ENCODE measurements at places on chromosomes 7 and 10.
A peak's percentile ranks its signal among the peaks of the same experiment; 100 is the strongest.

DNA sequence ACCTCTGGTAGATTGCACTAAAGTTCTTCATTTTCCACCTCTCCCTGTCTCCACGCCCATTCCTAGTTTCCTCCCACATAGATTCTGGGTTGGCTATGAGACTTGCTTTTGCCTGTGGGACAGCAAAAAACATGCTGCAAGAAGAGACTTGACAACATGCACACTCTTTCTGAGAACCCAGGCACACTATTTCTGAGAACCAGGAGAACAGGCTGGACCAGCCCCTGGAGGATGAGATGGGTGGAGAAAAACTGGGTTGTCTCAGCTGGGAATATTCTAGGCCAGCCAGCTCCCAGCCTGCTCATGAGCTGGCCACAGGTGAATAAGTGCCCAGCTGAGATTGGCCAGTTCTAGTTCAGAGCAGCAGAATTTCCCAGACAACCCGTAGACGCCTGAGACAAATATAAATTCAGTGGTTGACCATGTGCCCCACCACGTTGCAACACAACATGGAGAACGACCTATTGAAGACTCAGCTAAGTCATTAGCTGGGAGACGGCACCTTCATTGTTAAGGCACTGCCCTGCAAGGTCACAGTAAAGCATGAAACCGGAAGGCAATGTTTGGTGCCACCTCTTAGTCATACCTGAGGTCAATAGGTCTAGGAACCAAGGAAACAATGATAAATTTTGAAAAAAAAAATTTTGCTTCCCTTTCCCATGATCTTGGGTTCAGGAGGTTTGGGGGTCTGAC, 92.7 kb upstream of the AKR1E2 start:
- DNase-seq = no peak

GRCh38 chr10:10873289-10873688, 144.4 kb upstream of the CELF2 start:
- DNase-seq = no peak

GRCh38 chr10:75117995-75118394, 6.5 kb downstream of the SAMD8 start:
- no peak for DNase-seq

- DNase-seq = no peak
Measured at GRCh38 chr7:132739271-132739955, 163.1 kb upstream of the PLXNA4 start.

GRCh38 chr7:105819559-105819958, 56.8 kb downstream of the ATXN7L1 start:
- no peak for DNase-seq

DNA sequence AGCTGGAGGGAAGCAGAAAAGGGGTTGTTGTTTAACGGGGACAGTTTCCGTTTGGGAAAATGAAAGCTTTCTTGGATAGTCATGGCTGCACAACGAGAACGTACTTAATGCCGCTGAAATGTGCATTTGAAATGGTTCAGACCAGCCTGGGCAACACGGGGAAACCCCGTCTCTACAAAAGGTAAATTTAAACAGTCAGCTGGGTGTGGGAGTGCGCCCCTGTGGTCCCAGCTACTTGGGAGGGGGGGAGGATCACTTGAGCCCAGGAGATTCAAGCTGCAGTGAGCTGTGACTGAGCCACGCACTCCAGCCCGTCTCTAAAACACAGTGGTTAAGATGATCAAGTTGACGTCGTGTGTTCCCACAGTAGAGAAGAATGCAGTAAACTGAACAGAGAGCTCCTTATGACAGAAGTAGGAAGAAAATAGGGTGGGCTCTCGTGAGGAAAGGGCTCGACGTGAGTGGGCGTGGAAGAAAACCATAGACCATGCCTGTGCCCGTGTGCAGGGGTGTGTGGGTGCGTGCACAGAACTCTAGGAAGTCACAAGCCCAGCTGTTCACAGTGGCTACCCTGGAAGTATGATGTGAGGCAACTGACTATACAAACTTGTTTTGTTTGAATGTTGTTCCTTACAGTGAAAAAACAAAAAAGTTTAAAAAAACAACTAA, 4.1 kb upstream of the FUOM start:
- DNase-seq = no peak

- DNase-seq = no peak
Measured at GRCh38 chr7:34575006-34575405, 83.0 kb upstream of the NPSR1 start.

DNA sequence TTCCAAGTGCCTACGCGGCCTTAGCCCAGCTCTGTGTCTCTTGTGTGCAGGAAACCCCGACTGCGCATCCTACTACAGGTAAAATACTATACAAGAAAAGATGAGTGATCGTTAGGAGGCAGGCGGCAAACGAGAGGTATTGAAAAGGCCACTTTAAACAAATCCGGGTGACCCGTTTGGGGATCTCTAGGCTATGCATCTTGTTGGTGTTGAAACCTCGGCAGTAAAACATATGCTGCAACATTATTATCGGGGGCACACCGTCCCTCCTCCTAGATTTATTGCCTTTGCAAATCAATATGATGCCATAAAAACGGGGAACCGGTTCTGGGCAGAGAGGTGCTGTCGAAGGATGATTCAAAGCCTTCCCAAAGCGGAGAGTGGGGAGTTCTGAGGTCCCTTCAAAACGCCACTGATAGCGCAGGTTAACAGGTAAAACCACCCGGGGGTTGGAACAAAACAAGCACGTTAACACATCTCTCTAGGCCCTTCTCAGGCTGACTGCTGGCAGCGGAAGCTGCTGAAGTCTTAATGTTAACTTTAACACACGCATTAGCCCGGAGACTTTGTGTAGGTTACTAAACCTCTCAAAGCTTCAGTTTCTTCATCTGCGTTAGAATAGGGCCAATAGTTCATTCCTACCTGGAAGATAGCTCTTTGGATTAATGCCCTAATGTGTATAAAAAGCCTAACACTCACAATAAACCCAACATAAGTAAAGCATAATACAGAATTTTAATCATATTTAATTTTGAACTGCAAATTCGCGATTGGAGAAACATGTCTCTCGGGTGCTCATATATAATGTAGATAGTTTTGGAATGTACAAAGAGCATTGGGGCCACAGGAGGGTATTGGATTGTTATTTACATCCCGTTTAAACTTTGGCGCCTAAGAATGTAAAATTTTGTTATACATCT, 2.6 kb upstream of the TBX20 start:
- no peak for DNase-seq

GRCh38 chr7:50209461-50210135, 94.9 kb upstream of the IKZF1 start:
- no peak for DNase-seq

GRCh38 chr7:40780460-40780859, 645.7 kb downstream of the SUGCT start:
- DNase-seq = no peak

- no peak for DNase-seq
Measured at GRCh38 chr10:110488940-110489339, 8.8 kb upstream of the DUSP5 start.

GRCh38 chr10:106894692-106895091, 269.8 kb downstream of the SORCS1 start:
- no peak for DNase-seq

DNA sequence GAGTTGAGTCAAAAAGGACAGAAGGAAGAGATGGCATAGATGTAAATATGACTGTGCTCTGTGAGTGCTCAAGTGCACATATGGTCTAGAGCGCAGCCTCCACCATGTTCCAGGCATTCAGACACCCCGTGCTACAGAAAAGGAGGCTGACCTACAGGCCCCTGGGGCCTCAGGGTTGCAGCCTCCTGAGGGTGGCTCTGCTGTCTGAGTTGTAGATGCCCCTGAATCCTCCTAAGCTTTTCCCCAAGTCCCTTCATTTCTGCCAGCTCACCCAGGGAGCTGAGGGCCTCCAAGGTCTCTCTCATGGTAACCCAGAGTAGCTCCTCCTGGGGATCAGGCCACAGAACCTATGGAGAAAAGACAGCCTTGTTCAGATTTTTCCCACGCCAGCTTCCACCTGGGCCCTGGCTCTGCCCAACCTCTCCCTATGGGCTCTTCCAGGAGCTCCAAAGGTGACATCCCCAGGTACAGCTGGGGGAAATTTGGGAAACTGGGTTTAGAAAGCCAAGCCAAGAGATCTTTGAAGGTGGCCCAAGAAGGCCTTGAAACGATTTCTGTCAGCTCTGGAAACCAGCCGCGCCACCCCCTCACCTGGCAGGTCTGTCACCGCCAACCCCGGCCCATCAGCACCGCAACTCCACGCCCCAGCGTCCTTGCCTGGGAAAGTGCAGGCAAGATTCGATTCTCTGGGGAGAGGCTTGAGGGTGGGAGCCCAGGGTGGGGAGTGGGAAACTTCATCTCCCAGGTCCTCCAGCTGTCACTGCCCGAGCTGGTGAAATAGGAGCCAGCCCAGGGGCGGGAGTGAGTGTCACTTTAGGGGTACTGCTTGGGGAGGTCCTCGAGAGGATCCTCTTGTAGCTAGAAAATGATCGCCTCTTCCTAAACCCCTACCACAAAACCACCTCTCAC, 2.4 kb downstream of the ZNF467 start:
- DNase-seq = no peak

GRCh38 chr10:109261231-109261630, 662.1 kb downstream of the XPNPEP1 start:
- no peak for DNase-seq

DNA sequence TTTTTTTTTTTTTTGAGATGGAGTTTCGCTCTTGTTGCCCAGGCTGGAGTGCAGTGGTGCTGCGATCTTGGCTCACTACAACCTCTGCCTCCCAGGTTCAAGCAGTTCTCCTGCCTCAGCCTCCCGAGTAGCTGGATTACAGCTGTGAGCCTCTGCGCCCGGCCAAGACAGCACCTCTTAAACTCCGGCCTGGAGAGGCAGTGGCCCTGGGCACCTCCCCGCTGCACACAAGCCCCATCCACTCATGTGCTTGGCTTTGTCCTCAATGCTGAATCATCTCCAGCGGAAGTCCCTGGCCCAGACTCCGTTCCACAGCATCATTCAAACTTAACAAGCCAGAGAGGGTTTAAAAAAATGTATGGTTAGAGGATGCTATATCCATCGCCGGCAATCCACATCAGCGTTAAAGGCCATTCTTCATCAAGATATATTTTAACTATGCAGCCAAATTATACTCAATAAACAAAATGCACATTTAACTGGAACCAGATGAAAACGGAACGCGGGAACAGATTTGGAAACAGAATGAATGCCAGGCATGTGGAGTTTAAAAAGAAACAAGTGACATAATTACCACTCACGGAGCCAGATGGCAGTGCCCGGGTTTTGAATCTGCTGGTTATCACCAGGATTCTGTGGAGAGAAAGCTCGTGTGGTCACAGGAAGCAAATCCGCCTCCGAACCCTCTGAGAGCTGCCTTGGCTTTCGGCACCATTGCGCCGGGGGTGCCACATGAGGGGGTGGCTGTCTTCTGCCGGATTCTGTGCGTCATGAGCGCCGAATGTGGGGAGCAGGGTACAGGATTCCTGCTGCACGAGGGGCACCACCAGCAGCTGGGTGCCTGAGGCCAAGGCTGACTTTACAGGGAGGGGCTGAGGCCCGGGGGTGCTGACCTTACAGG, 45.6 kb upstream of the CFAP46 start:
- DNase-seq = no peak

DNA sequence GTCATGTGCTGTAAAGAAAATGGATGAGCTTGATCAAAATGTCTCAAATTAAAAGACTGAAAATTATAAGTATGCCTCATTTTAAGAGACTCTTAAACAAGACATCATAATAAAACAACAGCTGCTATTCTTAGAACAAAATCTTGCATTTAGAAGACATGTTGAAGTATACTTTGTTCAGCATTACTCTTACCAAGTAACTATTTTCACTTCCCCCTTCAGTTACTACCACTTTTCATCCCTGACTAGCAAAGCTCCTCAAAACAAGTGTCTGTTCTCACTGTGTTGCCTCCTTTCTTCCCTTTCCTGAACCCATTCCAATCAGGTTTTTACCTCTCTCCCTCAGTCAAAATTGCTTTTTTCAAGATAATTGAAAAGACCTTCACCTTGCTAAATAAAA, 31.6 kb downstream of the ELAPOR2 start:
- no peak for DNase-seq

- DNase-seq = no peak
Measured at GRCh38 chr7:98178762-98179490, 32.3 kb upstream of the BHLHA15 start.

GRCh38 chr10:8044331-8044907, 10.1 kb upstream of the GATA3 start:
- no peak for DNase-seq

DNA sequence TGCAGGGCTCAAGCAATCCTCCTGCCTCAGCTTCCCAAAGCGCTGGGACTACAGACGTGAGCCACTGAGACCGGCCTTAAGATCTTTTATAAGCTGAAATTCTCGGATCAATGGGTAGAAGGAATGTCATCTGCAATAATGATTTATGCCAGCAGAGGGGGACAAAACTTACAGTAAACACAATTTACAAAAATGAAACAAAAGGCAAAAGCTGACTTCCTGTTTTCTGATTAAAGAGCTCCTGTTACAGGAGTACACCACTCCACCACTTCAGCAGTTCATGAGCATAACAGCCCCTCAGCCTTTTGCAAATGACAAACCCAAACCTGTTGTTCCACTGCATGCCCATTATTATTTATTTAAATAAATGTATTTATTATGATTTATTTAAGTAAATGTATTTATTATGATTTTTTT, 88.5 kb upstream of the ATP6V0A4 start:
- peak; percentile 26 for DNase-seq

DNA sequence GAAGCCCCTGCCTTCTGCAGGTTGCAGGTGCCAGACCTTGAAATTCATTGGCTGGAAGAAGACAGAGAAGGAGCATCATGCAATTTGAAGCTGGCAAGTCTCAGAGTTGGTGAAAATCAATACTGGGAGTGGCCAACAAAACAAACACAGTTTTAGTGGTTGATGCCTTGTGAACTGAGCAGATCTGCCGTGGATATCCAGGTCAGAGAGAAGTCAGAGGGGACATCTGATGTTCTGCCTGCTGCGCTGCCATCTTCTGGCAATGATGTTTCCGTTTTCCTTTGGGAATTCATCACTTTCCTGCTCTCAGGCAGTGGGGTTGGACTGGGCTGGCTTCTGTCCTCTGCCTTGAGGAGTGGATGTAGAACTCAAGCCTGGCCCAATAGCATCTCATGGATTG, 132.0 kb downstream of the RPS24 start:
- DNase-seq = peak; percentile 2

DNA sequence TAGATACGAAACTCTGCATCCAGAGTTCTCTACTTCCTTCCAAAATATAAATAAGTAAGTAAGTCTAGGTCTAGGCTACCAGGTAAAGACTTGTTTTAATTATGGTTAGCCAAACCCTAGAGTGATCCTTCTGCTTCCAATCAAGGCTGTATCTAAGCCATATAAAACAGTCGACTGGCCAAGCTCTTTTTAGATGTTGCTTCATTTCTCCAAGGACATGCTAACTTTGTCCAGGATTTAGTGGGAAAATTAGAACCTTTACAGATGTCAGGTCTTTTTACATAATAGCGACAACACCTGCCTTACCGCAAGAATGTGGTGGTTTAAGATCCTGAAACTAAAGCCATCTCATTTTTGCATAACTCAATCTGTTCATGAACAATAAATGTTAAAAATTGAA, 156.8 kb downstream of the NXPH1 start:
- no peak for DNase-seq

DNA sequence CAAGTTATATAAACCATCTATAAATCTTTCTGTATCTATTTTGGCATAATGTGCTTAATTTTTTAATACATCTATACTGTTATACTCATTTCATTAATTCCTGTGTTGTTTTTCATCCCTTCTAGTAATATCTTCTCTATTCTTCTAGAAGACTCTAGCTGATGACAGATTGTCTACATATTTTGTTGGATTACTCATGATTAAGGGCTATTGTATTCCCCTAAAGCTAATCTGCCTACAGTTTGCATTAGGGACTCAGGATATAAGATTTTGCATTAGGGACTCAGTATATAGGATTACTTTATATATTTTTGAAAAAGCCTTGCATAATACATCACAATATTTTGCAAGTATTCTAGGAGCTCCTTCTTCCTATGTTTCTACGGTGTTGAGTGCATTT, 8.3 kb upstream of the SEMA3A start:
- no peak for DNase-seq

All from NCI-H187 treated with DMSO at 0.1 percent for 48 hours (cell line).